ENCODE measurements at places on chromosomes 7 and 10.

DNA sequence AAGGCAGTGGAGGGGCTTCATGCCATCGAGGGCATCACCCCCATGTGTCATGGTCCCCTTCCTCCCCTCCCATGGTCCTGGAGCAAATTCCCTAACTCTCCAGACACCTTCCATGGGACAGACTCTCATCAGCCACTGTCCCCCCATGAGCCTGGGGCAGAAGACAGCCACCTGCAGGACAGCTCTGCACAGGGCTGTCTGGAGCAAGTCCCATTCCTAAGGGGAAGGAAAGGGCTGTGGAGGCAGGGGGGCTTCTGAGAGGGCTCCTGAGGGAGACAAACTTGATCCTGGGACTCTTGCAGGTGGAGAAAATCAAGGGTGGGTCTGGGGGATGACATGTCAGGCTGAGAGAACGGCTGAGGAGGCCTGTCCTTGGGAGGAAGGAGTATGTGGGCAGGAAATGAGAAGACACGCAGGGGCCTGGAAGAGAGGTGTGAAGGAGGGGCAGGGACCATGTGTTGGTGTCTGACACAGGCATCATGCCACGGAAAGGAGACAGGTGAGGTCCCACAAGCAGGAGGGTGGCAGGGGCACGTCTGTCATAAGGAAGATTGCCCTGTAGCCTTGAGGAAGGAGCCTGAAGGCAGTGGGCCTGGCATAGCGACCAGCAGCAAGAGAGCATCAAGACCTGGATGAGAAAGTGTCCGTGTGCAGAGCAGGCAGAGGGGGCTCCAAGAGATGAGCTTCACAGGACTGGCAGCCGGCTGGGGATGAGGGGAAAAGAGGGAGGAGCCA, 14.4 kb upstream of the GDF10 start:
- no peak for DNase-seq

DNA sequence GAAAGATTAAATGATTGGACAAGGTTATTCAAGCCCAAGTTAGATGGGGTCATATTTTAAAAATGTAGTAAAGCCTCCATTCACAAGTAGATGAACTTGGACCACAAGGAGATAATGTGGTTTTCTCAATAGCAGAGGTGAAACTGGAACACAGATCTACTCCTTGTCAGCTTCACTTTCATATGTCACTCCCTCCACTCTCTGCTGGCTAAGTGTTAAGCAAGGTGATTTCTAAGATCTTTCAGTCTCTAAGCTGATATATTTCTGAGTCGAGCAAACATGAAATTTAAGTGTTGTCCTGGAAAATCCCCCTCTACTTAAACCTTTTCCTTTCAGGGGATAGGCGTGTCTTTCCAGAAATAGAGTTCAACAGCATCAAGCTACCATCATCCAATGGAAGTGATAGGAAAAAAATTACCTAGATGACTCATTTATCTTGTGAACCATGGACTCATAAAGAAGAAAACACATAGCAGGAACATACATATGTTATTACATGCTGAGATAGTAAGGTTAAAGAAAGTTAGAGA, 275.0 kb downstream of the PTEN start:
- DNase-seq = peak; percentile 27

GRCh38 chr10:103763374-103764202, 91.8 kb downstream of the SH3PXD2A start:
- no peak for DNase-seq

DNA sequence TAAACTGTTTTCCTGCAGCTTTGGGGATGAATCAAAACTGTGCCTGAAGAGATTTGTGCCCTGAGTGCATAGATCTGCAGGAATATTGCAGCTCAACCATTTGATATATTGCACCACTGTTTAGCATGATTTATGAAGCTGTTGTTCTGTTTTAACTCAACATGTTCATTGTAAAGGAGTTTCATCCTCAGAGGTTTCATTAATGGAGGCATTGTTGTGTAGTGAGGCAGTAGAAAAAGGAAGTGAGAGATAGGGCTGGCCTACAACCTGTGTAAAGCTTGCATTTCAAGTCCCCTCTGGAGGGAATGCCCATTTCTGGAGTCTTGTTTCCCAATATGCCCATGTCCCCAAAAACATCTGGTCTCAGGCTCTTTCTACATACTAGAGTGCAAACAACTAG, 67.5 kb downstream of the DNAJC12 start:
- DNase-seq = no peak

GRCh38 chr10:4691301-4691700, 134.7 kb upstream of the AKR1E2 start:
- no peak for DNase-seq

- no peak for DNase-seq
Observed at GRCh38 chr7:147765301-147765700, 825.3 kb upstream of the C7orf33 start.

DNA sequence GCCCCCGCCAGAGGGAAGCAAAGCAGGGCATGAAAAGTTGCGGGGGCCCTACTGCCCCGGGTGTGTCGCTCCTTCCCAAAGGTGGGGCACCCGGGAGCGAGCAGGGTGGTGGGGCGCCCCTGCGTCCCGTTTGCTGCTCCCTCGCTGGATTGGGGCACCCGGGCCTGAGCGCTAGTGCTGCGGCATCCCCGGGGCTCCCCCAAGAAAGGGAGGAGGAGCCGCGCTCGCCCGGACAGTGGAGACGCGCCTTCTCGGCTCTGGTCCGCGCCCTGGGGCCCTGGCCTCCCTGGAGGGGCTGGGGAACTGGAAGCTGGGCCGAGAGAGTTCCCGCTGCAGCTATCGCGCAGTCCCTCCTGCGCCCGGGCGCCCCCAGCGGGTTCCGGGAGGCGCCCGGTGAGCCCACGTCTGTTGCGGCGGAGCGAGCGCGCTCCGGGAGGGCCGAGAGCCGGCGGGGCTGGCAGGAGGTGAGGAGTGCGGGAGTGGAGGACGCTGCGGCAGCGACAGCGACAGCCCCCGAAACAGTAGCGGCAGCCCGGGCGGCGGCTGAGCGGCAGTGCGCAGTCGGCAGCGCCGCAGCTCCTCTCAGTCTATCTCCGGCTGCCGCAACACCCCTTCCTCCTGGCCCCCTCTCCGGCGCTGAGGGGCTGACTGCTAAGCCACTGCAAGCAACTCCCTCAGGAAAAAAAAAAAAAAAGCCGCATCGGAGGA, 504 bp upstream of the BMPER start:
- DNase-seq = peak; percentile 14

GRCh38 chr10:84613336-84614021, 285.1 kb downstream of the CCSER2 start:
- DNase-seq = no peak

GRCh38 chr7:75842836-75843446, 29.3 kb upstream of the CCL24 start:
- DNase-seq = peak; percentile 36

- no peak for DNase-seq
Observed at GRCh38 chr10:81081887-81082620, 544.4 kb downstream of the SH2D4B start.

DNA sequence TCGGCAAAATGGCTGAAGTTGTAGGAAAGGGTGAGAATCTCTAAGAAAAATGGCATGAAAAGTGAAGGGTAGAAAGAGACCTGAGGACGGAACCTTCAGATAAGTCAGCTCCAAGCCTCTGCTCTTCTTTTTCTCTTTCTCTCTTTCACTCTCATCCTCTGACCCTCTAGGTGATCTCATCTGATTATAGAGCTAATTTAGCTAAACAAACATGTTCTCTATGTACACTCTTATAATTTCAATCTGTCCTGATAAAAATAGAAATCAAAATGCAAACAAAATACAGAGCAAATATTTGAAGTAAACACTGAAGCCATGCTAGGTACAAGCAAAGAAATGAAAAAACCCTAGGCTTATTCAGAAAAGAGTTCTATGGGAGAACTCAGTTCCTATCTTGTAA, 14.4 kb upstream of the CUBN start:
- DNase-seq = no peak

GRCh38 chr7:112225006-112225405, 18.5 kb downstream of the ZNF277 start:
- no peak for DNase-seq

DNA sequence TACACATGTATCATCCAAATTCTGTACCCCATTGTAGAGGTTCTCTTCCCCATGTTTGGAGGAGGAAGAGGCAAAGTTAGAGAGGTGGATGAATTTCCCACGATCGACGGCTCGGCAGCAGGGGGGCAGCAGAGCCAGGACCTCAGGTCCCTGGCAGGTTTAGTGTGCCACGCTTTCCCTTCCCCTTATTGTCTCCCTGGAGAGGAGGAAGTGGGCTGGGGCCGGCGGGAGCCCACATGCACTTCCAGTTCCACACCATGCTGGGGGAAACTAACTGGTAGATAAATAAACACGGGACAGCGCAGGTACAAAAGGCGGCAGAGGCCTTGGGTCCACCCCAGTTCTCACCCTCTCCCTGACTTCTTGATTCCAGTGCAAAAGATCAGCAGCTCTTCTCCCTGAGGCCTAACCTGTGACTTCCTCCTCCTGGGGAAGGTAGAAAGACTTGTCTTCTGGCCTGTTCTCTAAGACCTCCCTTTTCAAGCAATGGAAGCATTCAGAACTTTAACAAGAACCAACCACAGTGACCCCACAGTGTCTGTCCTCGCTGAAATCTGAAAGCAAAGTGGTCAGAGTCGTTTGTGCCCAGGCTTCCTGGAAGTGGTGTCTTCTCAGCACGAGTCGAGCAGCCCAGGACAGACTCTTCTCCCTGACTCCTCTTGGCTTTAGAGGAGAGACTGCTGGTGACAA, 30.5 kb upstream of the SRGN start:
- no peak for DNase-seq

GRCh38 chr10:26310361-26310760, 93.8 kb downstream of the GAD2 start:
- DNase-seq = no peak

DNA sequence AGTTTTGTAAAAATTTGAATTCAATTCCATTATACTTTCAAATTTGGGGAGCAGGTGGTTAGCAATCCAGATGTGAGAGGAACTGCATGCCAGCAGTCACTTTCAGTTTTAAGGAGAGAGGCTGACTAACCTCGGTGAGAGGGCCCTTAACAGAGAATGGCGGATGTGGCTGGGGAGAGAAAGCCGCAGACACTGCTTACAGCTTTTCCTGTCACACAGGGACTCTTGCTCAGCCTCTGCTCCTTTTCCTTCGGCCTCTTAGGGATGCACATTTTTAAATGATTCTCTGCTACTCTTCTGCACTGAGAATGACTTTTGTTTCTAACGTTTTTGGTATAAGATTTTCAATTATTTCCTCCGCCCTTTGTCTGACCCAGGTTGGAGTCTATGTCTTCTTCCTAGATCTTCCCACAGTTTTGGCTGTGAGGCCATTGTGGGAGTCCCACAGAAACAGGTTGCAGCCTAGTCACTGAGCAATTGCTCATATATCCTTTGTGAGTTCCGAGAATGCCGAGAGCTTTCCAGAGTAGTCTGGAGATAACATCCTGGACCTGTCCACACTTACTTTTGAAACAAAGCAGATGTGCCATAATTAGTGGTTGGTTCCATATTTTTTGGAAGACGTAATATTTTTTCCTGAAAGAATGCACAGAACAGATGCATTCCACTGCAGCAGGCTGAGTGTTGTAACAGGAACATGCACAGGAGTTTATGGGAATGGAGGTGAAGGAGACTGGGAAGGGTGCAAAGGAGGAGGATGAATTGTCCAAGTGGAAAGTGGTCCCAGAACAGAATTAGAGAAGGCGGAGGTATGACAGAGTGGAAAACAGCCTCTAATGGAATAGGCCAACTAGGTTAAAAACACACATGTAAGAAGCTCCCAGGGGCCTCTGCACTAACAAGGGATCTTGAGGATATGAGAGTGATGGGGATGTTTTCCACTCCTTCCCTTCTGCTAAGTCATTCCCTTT, 168.0 kb upstream of the ZNF32 start:
- peak; percentile 25 for DNase-seq

- DNase-seq = no peak
Observed at GRCh38 chr10:132356621-132357195, 24.7 kb downstream of the LRRC27 start.

GRCh38 chr10:129021594-129022304, 445.3 kb upstream of the MGMT start:
- no peak for DNase-seq

GRCh38 chr7:91383053-91383904, 119.0 kb downstream of the FZD1 start:
- DNase-seq = no peak

GRCh38 chr10:102379383-102379782, 16.1 kb upstream of the NFKB2 start:
- DNase-seq = no peak

GRCh38 chr7:1027242-1028043, 16.9 kb upstream of the GPR146 start:
- DNase-seq = no peak

GRCh38 chr10:114359041-114359952, 45.0 kb downstream of the AFAP1L2 start:
- DNase-seq = no peak

Data from GM12892 (cell line).